ENCODE measurements at places on chromosomes 7 and 10. TPM values are rescaled to one million over a fixed set of nuclear protein-coding genes. Genes with fewer than 3 reads are reported as not detected.

The ECHS1 gene
- 98.1 TPM for total RNA-seq

- H3K27me3 ChIP-seq: no peaks in the 10 kb centered on the region
- H3K27ac ChIP-seq: no peak overlapping the region
- H3K4me1 ChIP-seq: peaks cover 4% of the 10 kb centered on the region
- DNase-seq: no peak
- H3K36me3 ChIP-seq: no peaks in the 10 kb centered on the region
- H3K4me3 ChIP-seq: no peak overlapping the region
Measured at GRCh38 chr7:18532813-18533212, 37.3 kb downstream of the HDAC9 start.

DNA sequence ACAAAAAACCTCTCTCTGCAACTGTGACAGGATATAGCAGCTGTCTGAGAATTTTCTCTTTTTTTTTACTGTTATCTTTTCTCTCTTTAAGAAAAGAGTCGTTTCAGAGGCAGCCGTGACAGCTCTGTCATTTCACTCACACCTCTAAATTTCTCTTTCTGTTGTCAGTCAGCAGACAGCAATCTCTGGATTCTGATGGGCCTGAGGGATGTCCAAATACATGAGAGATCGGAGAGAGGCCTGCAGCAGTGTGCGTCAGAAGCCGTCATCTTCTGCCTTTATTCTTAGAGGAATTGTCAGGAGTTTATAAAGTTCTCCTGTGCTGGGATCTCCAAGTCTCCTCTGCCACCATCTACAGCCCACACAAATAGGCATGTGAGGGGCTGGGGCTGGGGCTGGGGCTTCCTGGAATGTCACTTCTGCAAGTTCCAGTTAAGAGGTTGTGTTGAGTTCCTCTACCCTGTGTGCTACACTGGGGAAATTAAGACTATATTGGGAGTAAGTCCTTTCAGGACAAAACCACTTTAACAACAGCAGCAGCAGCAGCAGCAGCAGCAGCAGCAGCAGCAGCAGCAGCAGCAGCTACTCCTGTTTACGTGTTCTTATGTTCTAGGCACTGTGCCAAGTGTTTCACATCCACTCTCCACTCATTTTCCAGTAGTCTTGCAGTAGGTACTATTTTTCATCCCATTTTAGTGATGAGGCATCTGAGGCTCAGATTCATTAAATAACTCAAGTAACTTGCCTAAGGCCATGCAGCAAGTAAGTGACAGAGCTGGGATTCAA lies 541.3 kb downstream of the LRMDA start:
- no peaks in the 10 kb centered on the region for H3K36me3 ChIP-seq
- no peaks in the 10 kb centered on the region for H3K27me3 ChIP-seq
- H3K27ac ChIP-seq: no peak overlapping the region
- H3K4me3 ChIP-seq: no peak overlapping the region

The AKR1C8 gene
- not detected for total RNA-seq

DNA sequence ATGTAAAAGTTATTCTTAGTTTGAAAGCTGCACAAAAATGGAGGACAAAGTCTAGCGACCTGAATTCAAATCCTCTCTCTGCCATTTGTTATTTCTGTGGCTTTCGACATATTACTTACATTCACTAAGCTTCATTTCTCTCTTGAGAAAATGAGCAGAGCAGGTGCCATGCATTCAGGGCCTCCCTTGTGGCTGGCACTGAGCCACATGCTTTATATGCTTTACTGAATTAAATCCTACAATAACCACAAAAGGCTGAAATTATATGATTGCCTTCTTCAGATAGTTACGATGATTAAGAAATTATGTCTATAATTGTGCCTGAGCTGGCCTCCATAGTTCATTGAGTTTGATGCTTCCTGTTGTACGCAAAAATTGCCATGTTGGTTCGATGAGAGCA lies 98.7 kb downstream of the NPSR1 start:
- no peak overlapping the region for H3K4me3 ChIP-seq
- no peak for DNase-seq
- no peaks in the 10 kb centered on the region for H3K36me3 ChIP-seq
- H3K27ac ChIP-seq: no peak overlapping the region
- peaks cover 7% of the 10 kb centered on the region for H3K4me1 ChIP-seq
- H3K27me3 ChIP-seq: no peaks in the 10 kb centered on the region

GRCh38 chr7:474605-475424 lies 44.8 kb downstream of the PDGFA start:
- no peak overlapping the region for H3K4me3 ChIP-seq
- no peaks in the 10 kb centered on the region for H3K4me1 ChIP-seq
- no peak overlapping the region for H3K27ac ChIP-seq
- peaks cover 4% of the 10 kb centered on the region for H3K27me3 ChIP-seq

DNA sequence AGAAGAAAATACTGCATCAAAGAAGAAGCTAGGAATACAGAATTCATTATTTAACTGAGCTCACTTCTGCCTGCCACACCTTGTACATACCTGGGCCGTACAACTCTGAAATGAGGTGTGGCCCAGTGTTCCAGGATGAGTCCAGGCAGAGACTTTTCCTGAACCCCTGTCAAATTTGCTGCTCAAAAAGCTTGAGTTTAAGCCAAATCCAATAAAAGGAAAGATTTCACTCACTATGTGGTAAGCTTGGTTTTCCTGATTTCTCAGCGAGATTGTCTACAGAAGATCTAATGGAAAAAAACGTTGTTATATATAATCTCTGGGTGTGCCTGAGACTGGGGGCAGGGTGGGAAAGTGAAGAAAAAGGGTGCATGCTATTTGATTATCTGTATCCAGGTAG lies 72.1 kb upstream of the EGFR start:
- H3K27ac ChIP-seq: no peak overlapping the region
- H3K4me1 ChIP-seq: no peaks in the 10 kb centered on the region
- no peaks in the 10 kb centered on the region for H3K27me3 ChIP-seq
- no peak overlapping the region for H3K4me3 ChIP-seq

DNA sequence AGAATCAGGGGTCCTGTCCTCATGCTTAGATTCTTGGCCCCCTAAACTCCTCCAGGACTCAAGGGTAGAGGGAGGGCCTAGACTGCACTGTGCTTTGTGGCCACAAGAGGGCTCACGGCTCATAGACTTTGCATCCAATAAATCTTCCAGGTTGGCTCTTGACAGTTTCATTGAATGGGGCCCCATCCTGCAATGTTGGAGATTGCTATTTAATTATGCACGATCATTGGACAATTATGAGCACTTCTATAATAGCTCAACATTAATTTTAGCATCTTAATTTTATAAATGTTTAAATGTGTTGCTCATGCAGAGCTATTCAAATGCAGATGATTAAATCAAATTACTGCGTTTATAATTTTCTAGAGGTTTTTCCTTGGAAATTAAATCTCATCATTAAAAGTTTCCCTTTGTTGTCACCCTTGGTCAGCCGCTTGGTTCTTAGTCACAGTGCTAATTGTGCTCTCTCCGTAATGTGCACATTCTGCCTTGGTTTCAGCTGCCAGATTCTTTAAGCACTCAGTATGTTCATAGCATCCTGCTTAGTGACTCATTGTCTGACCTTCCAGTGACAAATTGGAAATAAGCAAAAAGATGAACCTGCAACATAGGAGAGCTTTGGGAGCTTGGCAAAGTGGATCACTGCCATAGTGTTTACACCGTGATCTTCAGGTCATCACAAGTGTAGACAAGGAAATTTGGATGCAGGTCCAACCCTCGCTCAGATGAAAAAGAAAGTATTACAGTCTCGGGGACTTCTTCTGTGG lies 33.4 kb upstream of the PLPP4 start:
- peaks cover 17% of the 10 kb centered on the region for H3K27me3 ChIP-seq
- H3K27ac ChIP-seq: no peak overlapping the region
- no peaks in the 10 kb centered on the region for H3K4me1 ChIP-seq

DNA sequence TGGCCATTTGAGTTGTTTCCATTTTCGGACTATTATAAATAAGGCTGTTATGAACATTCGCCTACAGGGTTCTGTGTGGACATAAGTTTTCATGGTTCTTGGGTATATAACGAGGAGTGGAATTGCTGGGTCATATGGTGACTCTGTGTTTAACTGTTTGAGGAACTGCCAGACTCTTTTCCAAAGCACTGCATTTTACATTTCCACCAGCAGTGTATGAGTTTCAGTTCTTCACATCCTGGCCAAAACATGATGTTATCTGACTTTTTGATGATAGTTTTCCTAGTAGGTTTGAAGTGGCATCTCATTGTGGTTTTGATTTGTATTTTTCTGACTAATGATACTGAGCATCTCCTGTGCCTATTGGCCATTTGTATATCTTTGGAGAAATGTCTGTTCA lies 5.4 kb downstream of the SUV39H2 start:
- no peak overlapping the region for H3K27ac ChIP-seq
- H3K36me3 ChIP-seq: peaks cover 10% of the 10 kb centered on the region
- H3K4me3 ChIP-seq: no peak overlapping the region
- DNase-seq: no peak
- H3K27me3 ChIP-seq: no peaks in the 10 kb centered on the region

DNA sequence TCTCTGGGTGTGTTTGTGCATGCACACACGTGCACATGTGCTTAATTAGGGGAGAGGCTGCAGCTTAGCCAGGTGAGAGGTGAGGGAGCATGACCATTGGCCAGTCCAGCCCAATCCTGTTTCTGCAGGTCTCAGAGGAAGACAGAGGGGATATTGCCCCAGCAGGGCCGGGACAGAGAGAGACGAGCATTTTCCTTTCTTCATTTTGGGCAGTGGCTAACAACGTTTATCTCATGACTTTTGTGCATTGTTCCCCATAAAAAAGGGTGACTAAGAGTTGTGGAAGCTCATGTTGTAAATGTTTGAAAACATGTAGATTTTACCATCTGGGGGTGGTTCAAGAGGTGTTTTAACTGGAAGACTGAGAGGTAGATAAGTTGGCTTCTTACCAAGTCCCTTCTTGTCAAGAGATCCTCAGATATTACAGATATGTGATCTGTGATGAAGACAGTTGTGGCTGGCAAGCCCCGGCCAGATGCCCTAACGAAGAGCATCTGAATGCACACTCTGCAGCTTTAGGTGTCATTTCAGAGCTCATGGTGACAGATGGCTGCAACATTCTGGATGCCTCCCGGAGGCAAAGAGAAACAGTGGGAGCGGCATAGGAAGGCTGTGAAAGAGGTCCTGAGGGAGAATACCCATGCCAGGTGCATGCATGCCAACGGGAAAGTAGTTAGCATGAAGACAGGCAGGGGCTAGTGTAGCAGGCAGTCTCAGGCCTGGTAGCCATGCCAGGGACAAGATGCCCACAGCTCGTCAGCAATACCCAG lies 16.7 kb upstream of the DMBT1 start:
- no peak overlapping the region for H3K4me3 ChIP-seq
- DNase-seq: no peak
- H3K27ac ChIP-seq: no peak overlapping the region
- H3K27me3 ChIP-seq: peaks cover 8% of the 10 kb centered on the region
- H3K4me1 ChIP-seq: no peaks in the 10 kb centered on the region

The SPDYE6 gene
- total RNA-seq: not detected

The VENTX gene
- not detected for total RNA-seq

- H3K4me1 ChIP-seq: no peaks in the 10 kb centered on the region
- no peaks in the 10 kb centered on the region for H3K36me3 ChIP-seq
- no peak overlapping the region for H3K27ac ChIP-seq
- no peaks in the 10 kb centered on the region for H3K27me3 ChIP-seq
Measured at GRCh38 chr10:69073026-69073425, 14.9 kb upstream of the SRGN start.

DNA sequence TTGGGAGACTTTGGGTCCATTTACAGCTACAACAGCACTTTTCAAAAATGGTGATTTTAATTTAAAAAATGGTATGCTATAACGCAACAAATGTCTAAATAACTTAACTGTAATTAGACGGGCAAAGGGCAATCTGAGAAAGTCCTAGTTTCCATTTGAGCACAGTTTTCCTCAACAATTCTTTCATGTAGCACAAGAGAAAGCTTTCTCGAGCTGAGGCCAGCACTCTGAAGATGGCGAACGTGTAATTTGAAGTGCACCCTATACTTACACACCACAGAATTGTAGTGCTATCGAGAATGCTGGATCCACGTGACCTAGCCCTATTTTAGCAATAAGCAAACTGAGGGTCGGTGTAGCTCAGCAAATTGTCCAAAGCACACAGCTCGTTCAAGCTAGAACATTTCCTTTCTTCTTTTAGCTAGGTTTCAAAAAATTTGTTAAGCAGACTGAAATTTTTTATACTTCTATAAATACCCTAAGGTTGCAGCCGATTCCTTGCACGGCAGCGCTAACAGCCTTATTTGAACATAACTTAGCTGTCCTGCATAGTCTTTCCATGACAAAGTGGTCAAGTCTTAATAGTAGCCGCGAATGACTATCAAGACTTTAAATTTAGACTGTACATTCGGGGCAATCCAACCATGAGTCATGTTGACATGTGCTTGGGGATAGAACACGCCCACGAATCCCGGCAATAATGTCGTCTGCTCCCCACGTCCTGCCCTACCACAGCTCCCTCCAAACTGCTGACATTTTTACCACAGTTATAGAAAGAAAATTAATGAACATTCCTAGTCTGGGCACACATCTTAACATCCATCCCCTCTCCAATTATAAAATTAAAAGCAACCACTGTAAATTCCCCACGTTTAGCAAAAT lies 10.0 kb downstream of the KLF6 start:
- H3K27me3 ChIP-seq: no peaks in the 10 kb centered on the region
- H3K27ac ChIP-seq: no peak overlapping the region
- peak overlapping the region; percentile 29 for H3K4me3 ChIP-seq
- peaks cover 21% of the 10 kb centered on the region for H3K4me1 ChIP-seq

DNA sequence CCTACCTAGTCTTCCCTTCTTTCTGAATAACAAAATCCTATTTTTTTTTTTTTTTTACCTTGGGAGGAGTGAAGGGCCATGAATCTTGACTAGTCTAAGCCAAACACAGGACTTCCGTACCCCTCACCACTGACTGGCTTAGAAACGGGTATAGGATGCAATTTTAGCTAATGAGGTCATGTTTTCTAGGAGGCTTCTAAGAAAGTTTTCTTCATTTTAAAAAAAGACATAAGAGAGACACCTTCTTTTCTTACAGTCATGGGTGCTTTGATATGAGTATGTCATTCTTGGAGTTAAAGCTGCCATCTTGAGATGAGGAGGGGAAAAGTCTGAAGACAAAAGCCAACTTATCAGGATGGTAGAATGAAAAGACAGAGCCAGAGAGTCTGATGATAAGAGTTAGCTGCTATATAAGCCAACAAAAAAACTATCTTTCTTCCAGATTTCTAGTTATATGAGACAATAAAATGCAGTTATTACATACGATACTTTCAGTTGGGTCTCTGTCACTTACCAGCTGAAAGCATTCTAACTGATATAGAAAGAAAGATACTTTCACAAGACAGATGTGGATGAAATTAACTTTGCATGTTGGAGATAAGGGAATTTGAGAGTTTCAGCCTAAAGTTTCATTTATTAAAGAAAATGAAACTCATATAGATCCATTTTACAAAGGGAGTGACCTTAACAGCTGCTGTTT lies 34.0 kb downstream of the ZNF438 start:
- H3K27ac ChIP-seq: no peak overlapping the region
- peaks cover 17% of the 10 kb centered on the region for H3K36me3 ChIP-seq
- peaks cover 4% of the 10 kb centered on the region for H3K4me1 ChIP-seq

Data from neural crest cell (in vitro differentiated cells).